ENCODE measurements at places on chromosomes 1 and 21. TPM values are rescaled to one million over a fixed set of nuclear protein-coding genes. Genes with fewer than 3 reads are reported as not detected.

The NFASC gene
- 25.9 TPM for total RNA-seq

The ITLN2 gene
- total RNA-seq, result 3.8 TPM

The CFHR5 gene
- total RNA-seq, result not detected

The MATN1 gene
- total RNA-seq, result 0.25 TPM

The TEKT2 gene
- total RNA-seq, result 2.1 TPM

Data from fibroblast of the aortic adventitia (primary cell).